ENCODE measurements at places on chromosomes 7 and 10.

- DNase-seq, result no peak
Measured at GRCh38 chr10:80289451-80290287, at the start of gene MAT1A. MAT1A (minus strand) TSS chr10:80289658; CDS start chr10:80289423, 235 bp downstream.

DNA sequence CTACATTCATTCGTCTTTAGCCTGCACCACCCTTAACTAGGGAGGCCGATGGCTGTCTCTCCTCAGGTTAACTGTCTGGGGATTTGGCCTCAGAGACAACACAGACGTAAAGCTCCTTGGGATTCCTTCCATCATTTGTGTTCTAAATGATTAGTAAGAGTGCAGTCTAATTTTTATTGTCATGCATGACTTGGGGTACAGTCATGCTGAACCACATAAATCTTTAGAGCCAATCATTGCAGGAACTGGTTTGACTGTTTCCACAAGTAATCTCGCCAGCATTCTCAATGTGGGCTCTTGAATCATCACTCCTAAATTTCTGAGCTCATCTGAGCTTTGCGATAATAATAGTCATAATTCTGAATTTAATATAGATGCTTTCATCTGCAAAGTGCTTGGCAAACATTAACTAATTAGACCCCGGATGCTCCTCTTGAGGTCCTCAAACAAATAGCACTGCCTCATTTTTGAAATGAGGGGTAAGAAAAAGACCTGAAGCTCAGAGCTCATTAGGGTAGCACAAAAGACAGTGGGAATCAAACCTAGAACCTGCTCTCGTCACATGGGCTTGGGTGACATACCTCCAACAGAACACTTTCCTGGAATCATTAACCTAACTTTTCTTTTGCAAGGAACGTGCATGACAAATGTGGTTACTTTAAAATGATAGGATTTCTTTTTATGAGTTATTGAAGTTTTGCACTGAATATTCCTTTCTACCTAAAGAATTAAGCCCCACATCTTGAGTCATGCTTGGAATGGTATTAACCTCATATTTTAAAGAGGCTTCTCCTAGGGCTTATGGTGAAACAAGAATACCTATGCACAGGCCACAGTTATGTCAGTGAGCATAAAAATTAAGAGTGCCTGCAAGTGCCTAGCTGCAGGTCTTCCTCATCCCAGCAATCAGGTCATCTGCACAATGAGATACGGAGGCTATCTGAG, 118.9 kb upstream of the NRP1 start:
- DNase-seq, result no peak

GRCh38 chr7:128840326-128841170, 10.3 kb downstream of the FLNC start:
- peak; percentile 58 for DNase-seq

DNA sequence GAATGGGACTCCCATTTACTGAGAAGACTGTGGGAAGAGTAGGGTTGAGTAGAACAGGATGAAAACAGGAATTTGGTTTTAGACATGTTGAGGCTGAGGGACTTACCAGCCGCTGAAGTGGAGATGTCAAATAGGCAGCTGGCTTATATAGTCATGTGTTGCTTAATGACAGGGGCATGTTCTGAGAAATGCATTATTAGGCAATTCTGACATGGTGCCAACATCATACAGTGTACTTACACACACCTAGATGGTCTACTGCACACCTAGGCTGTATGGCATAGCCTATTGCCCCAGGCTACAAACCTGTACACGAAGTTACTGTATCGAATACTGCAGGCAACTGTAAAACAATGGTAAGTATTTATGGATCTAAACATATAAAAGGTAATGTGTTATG, 17.5 kb downstream of the ARL3 start:
- DNase-seq, result no peak

DNA sequence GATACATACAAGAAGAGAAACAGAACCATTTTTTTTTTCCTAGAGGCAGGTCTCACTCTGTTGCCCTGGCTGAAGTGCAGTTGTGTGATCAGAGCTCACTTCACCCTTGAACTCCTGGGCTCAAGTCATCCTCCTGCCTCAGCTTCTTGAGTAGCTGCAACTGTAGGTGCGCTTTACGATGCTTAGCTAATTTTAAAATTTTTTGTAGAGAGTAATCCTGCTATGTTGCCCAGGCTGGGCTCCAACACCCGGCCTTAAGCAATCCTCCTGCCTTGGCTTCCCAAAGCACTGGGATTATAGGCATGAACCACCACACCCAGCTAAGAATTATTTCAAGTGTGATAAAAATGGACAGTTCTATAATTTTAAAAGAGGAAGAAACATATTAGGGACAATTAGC, 5.6 kb upstream of the ZEB1 start:
- DNase-seq, result no peak

DNA sequence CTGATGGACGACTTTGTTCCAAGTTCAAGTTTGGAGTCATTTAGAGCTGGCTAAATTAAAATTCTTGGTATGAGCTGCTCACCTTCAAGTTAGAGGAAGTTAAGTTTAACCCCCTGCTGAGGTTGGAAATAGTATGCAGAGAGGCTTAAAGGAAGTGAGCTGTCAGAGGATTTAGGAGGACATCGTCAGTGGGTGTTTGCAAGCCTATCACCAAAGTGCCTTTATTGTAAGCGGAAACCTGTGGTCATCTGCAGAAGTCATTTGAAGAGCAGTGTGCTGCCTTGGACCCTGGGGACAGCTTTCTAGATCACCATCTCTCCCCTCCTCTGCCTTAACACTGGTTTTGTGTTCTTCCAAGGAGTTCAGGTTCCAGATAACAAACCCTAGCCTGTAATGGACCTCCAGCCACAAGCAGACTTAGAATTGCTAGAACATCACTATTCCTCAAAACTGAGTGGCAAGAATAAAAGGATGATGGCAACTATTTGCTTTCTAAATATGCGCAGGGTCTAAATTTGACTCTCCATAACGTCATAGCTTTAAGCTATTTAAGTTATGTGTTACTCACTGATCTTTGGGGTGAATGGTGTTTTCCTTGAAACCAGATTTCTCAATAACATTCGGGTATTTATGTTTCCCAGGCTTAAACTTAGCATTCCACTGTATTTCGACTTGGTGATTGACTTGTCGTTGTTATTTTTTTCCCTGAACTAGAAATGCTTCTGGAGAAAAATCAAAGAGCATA, 93.4 kb downstream of the SLC39A12 start:
- no peak for DNase-seq

GRCh38 chr10:14407567-14407966, 76.8 kb upstream of the FRMD4A start:
- DNase-seq, result no peak

GRCh38 chr7:27166531-27167505, 1.5 kb upstream of the HOXA9 start:
- no peak for DNase-seq

GRCh38 chr7:35519971-35520809, 174.7 kb downstream of the HERPUD2 start:
- DNase-seq, result no peak

- no peak for DNase-seq
Measured at GRCh38 chr10:50373821-50374501, 122.6 kb upstream of the ASAH2 start.

- no peak for DNase-seq
Measured at GRCh38 chr10:126350216-126350992, 37.9 kb downstream of the ADAM12 start.

DNA sequence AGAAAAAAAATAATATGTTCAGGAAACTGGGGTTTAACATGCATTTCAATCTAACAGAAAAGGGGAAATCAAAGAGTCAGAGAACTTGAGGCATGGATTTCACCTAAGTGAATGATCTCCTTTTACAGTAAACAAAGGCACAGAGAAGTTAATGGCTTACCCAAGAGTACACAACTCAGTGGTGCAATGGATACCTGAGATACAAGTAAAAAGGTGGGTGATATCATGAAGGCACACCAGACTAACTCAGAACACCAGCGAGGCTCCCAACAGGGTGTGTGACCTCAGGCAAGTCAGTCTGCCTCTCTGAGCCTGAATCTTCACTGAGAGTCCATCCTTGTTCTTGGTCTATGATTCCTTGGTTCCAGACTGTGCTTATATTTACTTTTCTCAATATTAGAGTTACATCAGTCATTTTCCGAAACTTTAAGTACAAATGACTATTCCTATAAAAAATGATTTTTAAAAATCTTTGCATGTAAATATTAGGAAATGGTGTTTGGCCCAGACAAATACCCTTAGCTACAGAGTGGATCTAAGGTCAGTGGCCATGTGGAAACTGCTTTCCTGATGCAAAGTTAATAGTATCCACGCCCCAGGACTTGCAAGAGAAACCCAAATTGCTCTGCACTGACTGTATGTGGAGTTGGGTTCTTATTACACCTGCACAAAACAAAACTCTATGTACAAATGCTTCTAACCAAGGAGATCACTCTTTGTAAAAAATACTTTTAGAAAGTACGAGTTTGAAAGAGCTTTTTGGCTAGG, 282.8 kb upstream of the IMMP2L start:
- DNase-seq, result no peak
